ENCODE measurements at places on chromosomes 1 and 21.

GRCh38 chr1:245409341-245410195, 254.8 kb downstream of the KIF26B start:
- no peak for DNase-seq

DNA sequence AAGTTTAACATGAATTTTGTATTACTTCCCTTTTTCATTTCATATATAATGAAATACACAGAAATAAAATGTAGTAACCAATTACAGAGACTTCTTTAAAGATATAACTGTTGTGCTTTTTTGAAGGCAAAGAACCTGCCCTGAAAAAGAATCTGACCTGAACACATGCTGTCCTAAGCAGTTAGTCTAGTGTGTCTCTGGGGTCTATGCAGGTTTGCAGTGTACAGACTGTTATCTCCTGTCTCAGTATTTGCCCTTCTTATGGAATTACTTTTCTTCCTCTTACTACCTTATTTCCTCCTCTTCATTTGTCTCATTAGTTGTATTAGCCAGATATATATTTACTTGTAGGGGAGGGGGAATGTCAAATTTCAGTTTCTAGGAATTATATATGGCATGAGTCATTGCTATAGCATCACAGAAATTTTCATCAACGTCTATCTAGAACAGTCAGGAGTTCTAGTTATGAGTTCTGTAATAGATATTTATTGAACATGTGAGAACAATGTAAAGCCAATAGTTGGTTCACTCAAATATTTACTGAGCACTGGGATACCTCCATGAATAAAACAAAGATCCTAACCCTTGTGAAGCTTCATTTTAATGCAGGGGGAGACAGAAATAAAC, 28.4 kb upstream of the PLEKHO1 start:
- no peak for DNase-seq

GRCh38 chr1:151562661-151563060, 22.6 kb downstream of the TUFT1 start:
- no peak for DNase-seq

DNA sequence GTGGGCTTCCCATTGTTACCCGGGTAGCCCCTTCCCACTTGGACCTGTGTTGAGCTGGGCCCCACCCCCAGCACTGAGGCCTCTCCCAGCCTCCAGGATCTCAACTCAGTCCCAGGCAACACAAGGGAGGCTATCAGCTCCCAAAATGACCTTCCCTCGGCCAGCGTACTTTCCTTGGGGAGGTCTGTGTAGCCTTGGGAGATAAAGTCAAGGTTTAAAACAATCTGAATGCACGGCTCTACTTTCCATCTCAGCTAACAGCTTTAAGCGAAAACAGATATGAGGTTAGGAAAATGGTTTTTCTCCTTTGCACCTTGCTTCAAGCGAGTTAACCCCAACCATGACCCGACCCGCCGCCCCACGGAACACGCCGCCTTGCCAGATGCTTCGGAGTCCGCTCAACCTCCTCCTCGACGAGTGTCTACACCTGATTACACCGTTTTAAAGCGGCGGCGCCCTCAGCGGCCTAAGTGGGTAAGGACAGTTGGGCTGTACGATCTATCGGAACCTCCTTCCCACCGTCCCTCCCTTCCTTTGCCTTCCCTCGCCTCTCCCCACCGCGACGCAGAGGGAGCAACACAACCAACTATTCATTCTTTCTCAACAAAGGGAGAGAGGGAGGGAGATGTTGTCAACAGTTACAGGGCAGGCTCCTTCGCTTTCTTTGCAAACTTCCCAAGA, 1.1 kb downstream of the BCAR3 start:
- DNase-seq = peak; percentile 87

GRCh38 chr1:46244656-46245371, 2.7 kb upstream of the RAD54L start:
- no peak for DNase-seq

DNA sequence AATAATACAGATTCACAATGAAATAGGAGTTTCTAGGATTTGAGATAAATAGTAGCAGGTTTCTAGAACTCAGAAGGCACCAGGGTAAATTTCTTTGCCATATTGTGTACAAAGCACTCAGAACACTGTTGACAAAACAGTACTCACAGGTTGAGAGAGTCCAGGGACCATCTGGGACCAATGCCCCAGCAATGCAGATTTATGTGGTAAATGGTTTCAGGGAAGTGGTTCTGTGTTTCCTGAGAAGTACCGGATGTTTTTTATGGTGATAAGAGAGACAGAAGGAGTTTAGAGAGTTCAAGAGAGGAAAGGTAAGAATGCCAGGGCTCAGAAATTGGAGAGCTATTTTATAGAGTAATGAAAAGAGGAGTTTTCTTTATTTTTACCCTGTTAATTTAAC, 29.6 kb upstream of the DIPK1A start:
- DNase-seq = no peak

DNA sequence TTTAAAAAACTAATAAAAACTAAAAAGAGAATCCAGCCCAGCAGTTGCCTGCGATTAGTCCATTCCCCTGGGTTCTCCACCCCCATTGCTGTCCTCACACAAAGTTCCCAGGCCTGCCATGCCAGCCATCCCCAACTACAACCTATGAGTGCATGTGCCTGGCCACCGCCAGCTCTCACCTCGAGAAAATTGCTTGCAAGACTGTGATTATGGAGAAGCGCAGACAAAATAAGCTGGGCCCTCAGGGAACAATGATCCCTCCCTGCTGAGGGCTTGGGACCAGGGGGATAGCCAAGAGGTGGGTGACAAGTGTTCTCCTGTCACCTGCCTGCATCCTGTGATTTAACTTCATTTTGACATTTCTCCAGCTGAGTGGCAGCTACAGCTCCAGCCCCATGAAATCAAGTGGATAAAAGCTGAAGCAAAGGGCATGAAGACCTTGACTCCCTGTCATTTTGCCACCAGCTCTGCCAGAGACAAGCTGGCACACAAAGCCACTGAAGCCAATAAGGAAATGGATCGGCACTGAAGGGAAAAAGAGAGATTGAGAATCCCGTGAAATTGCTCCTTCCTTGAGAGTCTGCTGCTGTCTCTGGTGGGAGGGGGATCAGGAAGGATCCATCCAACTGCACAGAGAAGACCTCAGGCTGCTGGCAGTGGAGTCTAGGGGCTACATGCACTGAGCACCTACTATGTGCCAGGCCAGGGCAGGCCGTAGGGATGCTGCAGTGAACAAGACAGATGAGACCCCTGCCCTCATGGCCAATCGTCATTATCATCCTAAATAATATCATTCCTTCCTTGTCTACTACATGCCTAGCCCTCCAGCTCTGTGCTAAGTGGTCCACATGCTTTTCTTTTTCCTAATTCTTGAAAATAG, 40.7 kb downstream of the MATN1 start:
- DNase-seq = no peak

DNA sequence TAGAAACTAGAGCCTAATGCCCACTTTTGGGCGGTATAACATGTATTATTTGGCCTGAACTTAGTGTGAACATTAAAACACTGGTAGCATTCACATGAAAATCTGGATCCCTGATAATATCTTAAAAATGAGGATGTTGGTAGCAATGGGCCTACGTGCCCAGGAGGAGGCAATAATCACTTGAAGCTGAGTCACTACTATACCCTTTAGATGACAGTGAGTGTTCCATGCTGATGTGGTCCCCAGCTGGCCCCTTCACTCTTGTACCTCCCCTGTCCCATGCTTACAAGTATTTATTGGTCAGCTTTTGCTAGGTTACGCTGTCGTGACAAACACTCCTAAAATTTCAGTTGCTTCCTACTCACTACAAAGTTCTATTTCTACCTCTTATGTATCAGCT, 23.0 kb upstream of the POU2F1 start:
- DNase-seq = no peak

DNA sequence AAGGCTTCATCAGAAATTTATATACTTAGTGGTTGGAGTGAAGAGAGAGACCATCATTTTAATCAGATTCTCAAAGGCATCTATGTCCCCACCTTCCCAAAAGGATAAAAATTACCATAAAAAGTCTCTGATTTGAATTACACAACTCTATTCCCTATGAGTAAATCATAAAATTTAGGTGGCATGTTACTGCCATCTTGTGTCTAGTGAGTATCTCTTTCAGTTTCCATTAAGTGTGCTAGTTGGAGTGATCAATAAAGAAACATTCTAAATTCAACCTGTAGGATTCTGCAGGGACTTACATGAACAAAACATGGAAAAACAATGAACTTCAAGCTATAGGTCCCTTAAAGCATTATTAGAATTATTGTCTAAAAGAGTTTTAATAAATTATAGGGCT, 655.4 kb downstream of the LTN1 start:
- DNase-seq = peak; percentile 62

DNA sequence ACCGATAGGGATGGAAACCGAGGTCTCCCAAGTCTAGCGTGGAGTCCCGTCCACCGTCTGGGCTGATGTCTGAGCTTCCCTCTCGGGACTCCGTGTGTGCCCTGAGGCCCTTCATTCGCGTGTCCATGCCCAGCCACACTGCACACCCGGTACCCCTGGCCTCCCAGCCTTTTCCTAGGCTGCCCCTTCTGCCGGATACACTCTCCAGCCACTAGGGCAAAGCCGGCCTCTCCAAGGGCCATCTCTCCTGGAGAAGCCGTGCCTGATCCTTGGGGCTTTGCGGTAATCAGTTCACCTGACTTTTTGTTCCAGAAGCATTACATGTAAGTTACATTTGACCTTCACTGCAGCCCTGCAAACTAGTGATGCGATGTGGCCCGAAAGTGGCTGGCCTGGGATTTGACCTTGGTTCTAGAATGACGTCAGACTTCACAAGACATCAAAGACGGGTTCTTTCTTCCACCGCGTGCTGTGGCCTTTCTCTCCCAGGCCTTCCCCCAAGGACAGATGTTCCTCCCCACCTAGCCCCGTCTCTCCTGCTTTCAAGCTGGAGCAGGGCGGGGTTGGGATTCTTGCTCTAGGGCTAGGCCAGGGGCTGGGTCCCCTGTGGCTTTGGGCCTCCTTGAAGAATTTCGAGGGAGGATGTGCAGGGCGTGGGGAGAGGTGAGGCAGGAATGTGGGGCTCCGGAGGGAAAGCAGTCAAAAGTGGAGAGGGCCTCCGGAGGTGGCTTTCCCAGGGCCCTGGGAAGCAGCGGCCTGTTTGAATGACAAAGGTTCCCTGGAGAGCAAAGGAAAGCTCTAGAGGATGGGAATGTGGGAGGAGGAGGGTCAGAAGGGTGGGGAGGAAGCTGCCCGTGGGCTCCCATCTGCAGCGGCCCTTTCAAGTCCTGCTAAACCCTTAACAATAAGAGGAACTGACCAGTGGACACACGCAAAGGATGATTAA, 49.7 kb upstream of the SLC2A1 start:
- no peak for DNase-seq

DNA sequence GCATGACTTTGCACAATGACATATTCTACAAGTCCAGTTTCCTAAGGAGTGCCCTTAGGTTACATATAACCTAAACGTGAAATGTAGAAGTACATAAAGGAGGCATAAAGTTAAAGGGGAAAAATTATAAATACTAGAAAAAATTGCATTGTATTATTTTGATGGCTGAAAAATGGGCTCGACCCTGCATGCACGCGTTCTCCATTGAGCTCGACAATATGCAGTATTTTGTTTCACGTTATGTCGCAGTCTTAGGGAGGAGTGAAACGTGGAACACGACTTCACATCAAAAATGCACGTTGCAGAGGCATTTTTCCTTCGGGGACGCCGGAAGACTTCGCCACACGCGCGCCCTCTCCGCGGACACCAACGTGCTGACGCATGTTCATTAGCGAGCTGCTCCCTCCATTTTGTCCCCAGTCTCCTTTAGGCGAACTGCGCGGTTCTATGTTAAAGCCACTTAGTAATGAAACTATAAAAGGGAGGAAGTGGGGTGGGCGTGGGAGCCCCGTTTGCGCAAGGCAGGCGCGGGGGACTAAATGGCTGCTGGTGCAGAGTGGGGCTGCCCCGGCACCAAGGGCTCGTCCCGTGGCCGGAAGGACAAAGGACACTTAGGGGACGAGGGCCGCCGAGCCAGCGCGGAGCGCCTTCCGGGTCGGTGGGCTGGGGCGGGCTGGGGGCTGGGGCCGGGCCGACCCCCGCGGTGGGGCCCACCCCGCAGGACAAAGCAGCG, 749 bp upstream of the COX20 start:
- DNase-seq = peak; percentile 91

DNA sequence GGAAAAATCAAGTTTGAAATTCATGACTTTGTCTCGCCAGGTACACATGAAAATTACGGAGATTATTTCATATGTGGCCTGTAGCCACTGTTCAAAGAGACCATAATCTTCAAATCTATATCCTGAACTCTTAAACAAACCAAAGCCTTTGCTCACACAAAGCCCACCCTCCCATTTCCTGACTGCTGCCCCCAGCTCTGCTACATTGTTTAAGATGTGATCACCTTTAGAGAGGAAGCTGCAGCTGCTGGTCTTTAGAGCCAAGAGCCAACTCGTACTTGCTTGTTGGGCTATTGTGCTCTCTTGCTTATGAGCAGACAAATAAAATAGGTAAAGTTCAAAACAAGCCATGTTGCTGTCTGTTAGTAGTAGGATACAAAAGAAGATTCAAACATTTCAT, 71.9 kb downstream of the DTL start:
- no peak for DNase-seq

DNA sequence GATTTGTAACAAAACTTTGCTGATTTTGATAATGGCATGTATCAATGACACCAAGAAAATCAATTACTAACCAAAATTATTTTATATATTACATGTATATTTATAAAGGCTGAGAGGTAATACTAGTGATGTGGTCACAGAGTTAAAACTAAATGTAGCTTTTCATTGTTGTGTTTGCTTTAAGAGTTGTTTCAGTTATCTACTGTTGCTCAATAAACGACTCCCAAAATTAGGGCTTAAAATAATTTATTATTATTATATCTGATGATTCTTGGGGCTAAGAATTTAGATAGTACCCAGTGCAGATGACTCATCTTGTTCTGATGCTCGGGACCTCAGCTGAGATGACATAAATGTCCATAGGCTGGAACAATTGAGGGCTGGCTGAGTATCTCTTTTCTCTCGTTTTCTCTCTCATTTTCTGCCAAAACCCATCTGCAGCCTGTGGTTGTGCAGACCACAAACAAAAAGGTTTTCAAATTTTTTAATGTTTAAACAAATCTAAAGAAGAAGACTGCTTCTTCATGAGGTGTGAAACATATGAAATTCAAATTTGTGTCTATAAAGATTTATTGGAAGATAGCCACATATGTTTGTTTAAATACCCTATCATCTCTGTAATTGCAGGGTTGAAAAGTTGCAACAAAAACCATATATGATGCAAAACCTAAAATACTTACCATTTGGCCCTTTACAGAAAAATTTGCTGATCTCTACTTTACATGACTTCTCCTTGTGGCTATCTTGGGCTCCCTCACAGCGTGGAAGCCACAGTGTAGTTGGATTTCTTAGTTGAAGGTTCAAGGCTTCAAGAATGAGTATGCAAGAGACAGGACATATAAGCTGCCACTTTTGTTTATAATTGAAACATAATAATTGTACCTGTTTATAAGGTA, 14.8 kb upstream of the PTPRC start:
- no peak for DNase-seq

GRCh38 chr1:186943891-186944686, 115.3 kb downstream of the PLA2G4A start:
- no peak for DNase-seq

- DNase-seq = peak; percentile 52
Measured at GRCh38 chr1:224615861-224616755, at the start of gene CNIH3. CNIH3 (plus strand) TSS chr1:224616317; CDS start chr1:224617175, 858 bp downstream.

All from Ammon's horn (tissue), 1 donor.